ENCODE measurements at places on chromosomes 7 and 10.

GRCh38 chr10:70125918-70126552 is 6.6 kb downstream of the AIFM2 start:
- no peak for DNase-seq

GRCh38 chr7:141754939-141755338 is 9.0 kb upstream of the TAS2R3 start:
- no peak for DNase-seq

DNA sequence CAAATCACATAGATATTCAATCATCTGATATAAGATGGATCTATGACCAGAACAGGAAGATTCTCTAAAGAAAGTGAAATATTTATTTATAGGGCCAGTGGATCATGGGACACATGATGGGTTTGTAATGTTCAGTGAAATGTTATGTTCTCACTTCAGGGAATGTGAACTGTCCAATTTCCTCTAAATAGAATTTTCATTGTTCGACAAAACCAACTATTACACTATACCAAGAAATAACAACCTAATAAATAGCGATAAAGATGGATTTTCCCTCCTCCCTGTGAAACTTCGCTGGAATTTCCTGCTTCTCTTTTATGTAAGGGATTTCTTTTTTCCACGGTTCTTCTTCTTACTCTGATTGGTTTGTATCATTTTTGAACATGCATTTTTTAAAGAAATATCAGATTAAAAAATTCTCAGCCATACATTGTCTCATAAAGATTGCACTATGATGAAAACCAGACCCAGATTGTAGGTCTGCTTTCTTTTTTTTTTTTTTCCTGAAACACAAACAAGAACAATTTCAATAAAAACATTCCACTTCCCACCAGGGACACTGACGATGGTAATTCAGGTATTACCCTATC is 139.8 kb upstream of the ZEB1 start:
- DNase-seq, result no peak

DNA sequence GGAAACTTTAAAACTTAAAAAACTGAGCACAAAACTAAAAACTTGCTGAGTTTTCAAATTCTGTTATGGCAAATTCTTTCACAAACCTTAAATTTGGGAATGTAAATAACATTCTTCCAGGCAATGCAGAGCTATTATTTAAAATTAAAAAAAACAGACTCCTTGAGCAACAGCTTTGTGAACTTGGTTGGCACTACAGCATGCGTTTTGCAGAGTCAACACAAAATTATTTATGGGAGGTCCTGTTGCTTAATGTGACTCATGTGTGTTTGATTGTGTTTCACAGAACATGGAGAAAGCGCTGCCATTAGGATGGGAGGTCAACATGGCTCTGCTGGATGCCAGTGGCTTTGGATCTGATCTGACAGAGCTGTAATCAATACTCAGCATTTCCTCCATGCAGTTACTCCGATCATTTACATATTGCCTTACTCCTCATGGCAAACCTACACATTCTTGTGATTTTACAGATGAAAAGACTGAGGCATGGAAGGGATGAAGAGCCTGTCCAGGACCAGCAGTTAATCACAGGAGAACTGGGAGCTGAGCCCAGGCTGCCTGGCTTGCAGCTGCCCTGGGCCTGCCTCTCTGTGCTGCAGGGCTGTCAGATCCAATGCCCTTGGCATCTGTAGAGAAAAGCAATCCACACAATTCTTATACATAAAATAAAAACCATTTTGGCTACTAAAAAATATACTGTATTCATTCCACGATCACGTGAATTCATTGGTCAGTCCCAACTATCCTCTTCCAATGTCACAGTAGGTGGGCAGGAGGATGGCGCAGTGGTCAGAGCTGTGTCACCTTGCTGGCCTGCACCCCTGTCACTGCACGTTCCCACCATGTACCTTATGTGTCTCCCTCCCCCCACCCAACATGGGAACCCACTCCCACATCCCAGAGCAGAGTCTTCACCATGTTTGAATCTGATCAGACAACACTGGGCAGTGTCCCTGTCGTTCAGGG is 200.9 kb downstream of the CXCL12 start:
- no peak for DNase-seq

- no peak for DNase-seq
Observed at GRCh38 chr10:64033711-64034110, 512.5 kb downstream of the REEP3 start.

DNA sequence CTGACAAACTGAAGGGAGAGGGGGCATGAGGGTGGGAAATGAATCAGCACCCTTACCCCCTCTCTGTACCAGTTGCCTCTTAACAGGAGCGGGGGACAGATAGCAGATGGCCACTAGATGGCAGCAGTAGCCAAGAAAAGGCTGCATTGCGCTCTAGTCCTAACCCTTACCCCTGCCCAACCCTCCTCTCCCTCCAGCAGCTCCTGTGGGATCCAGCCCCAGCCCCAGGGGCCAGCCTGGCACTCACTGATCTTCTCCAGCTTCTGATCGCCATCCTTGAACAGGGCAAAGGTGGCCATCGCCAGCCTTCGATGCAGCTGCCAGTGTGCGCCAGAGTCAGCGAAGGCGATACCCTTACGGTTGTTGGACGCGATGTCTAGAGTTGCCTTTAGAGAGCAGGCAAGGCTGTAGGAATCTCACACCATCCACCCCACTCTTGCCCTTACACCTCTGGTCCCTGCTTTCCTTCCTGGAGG is 2.2 kb downstream of the CYP17A1 start:
- DNase-seq, result peak; percentile 39

DNA sequence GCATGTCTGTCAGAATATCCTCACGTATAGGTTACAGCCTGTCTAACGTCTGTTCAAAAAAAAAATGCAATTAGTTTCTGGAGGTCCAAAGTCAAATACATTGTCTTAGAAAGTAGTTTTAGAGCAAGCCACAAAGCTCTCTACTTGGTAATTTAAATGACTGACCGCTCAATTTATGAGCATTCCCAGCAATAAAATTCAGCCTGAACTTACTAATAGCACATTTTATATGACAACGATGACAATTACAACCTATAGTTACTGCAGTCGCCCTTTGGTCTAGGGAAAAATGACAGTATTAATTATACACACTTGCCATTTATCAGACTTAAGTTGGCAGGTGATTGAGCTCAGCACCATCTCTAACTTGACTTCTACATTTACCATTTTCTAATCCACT is 425.8 kb upstream of the STEAP1 start:
- no peak for DNase-seq

DNA sequence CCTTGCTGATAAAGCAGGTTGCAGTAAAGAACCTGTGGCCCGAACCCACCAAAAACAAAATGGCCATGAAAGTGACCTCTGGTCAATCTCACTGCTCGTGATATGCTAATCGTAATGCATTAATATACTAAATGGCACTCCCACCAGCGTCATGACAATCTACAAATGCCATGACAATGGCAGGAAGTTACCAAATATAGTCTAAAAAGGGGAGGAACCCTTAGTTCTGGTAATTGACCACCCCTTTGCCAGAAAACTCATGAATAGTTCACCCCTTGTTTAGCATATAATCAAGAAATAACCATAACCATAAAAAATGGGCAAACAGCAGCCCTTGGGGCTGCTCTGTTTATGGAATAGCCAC is 1139.4 kb upstream of the LRRN3 start:
- DNase-seq, result no peak

- DNase-seq, result no peak
Observed at GRCh38 chr7:124062171-124062570, 29.3 kb upstream of the TMEM229A start.

- no peak for DNase-seq
Observed at GRCh38 chr10:78438907-78439809, 405.5 kb downstream of the RPS24 start.

DNA sequence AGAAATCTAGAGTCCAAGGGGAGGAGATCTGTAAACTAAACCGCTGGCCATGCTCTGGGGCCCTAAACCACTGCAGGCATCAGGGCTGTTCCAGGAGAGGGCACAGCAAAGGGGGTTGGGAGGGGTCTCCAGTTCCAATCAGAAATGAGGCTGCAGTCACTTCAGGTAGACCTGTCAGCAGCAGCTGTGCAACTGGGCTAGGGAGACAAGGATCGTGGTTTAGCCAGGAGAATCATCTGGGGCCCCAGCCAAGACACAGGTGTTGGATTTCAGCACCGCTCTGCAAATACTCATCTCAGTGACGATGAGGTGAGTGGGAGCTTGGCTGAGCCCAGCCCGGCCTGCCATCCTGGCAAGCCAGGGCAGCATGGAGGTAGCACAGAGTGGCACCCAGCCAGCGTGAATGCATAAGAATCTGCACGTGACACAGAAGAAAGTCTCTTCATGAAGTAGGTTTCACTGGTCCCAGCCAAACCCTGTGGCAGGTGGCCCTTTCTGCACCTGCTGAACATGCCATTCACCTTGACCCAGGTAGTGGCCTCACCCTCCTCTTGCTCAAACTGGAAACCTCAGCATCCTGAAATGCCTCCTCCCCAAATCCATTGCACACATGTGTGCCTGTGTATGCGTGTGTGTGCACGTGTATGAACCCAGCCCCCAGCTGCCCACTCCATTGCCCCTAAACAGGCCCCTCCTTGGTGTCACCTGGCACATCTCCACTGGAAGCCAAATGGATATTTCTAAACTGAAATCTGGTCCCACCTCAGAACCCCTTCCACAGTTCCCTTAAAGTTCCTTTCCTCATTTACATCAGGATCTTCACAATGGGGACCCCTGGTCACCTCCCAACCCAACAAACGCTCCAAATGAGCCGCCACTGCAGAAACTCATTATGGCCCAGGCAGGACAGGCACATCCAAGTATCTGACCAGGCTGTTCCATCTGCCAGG is 9.6 kb downstream of the GPRIN2 start:
- DNase-seq, result no peak

DNA sequence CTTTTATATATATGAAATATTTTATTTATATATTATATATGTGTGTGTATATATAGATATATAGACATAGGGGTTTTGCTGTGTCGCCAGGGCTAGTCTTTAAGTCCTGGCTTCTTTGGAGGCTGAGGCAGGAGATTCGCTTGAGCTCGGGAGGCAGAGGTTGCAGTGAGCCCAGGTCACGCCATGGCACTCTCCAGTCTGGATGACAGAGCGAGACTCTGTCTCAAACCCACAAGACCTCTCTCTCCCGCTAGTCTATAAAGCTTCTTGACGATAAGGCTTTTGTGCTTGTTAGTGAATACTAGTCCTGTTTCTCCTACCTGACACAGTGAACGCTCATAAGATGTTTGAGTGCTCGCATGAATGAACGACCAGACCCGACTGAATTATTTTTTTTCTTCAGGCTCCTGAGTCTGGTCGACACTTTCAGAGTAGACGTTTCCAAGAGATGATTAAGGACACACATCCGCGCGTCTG is 577 bp upstream of the DDX21 start:
- no peak for DNase-seq

GRCh38 chr7:6232534-6232933 is 39.9 kb downstream of the CYTH3 start:
- no peak for DNase-seq

DNA sequence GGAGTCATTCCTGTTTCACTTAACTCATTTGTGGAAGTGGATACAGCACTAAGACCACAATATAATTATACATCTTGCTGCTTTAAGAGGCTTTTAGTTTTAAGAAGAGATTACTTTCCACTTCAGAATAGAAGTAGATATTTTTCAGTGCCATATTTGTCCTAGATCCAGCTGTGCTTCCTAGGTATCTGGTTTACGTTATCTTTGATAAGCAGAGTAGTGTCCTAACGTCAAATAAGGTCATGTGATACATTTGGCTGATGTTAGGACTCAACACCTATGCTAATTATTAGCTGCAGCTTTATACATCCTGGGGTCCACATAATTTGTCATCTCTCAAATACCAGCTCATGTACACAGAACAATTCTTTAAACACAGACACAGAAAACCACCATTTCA is 196.2 kb upstream of the SMIM30 start:
- DNase-seq, result no peak

DNA sequence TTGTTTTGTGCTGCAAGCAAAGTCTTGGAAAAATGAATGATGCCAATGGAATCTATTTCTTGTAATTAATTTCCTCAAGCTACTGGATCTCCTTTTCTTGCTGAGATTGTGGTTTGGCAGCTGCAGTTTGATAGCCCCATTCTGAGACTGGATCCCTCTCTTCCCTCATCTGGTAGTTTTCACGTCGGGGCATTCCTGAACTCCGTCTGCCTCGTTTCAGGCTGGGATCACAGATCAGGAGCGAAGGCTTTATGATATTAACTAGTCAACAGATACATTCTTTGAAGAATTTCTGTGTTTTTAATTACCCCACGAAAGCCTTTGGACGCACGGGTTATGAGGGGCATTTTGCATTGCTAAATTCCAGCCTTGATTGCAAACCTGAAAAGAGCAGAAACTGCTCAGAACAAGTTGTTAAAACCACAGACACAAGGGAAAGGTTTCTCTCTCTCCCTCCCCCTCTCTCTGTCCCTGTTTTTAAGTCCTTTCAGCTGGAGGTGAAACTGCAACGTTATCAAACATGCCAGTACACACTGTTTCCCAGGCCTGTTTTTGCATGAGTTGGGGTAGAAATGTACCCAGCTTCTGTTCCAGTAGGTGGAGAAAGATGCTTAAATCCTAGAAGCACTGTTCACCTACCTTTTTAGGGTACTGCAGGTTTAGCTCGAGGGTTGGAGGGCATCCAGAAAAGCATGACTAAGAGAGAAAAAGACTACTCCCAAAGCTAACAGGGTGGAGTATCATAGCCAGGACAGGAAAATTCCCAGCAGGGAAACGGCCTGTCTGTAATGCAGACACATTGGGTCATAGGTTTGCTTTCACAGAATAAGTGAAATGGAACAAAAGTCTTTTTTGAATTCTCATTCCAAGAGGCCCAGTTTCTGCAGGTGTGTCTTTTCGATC is 124.3 kb downstream of the CUX1 start:
- DNase-seq, result no peak

GRCh38 chr7:44608916-44609648 is 2.7 kb downstream of the OGDH start:
- DNase-seq, result no peak

- DNase-seq, result no peak
Observed at GRCh38 chr10:52068485-52068884, 245.6 kb upstream of the DKK1 start.

DNA sequence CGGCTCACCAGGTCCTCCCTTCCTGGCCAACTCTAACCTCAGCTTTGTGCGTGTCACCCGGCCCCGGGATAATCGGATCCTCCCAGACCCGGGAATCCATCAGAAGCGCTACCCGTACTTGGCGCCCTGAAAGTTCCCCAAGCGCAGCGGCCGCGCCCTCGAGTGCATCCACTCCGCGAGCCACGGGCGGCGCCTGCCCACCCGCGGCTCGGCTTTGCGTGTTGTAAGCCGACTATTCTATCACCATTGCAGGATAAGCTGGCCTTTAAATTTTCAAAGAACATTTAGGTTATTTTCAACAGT is 35.7 kb upstream of the EBLN1 start:
- DNase-seq, result no peak
